Astrocyte (in vitro differentiated cells and primary cell): ENCODE measurements at places on chromosomes 5 and 9.

- no peak for DNase-seq
These were observed 149.1 kb downstream of the NXNL2 start for GRCh38 chr9:88684046-88684445.

GRCh38 chr9:77903666-77904285, 127.8 kb downstream of the GNAQ start:
- DNase-seq, result peak; percentile 81

- DNase-seq, result peak; percentile 70
These were observed 298.7 kb upstream of the CDH6 start for GRCh38 chr5:30894811-30895210.

DNA sequence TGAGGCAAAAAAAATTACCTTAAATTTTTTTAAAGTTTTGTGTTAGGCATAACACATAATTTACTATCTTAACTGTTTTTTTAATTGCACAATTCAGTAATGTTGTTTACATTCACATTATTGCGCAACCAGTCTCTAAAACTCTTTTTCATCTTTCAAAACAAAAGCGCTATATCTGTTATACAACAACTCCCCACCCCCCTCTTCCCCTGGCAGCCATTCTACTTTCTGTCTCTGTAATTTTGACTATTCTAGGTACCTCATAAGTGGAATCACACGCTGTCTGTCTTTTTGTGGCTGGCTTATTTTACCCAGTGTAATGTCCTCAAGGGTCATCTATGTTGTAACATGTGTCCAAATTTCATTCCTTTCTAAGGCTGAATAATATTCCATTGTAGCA, 241.5 kb upstream of the DMRT1 start:
- no peak for DNase-seq

- DNase-seq, result peak; percentile 18
These were observed 61.1 kb upstream of the ARAP3 start for GRCh38 chr5:141742866-141743851.

GRCh38 chr5:176543428-176544182, 5.5 kb upstream of the CDHR2 start:
- no peak for DNase-seq
